Stimulated activated CD8-positive, alpha-beta memory T cell treated with anti-CD3 and anti-CD28 coated beads, Interleukin-7, amount 100 ng/mL, for 1 hour (primary cell): ENCODE measurements at places on chromosomes 7 and 10.

GRCh38 chr7:110104243-110104642, 986.7 kb upstream of the LRRN3 start:
- no peak for DNase-seq

GRCh38 chr7:150431839-150432658, 18.4 kb upstream of the GIMAP8 start:
- no peak for DNase-seq

- no peak for DNase-seq
These were observed 14.0 kb downstream of the MYOZ1 start for GRCh38 chr10:73627300-73627699.

DNA sequence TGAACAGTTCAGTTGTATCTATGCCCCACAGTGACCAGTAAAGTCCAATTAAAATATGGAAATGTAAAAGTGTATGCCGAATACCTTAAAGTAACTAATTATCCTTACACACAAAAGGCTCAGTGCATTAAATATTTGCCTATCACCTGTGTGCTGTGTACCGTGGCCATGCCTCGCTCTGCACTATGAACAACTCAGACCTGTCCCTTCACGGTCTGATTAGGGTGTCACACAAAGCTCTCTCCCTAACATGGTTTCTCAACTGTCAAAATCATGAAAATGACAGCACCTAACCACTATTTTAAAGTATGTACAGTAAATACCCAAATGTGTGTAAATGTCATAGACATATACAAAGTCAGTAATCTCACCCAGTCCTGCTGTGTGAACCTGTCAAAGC, 43.1 kb downstream of the STK17A start:
- no peak for DNase-seq

DNA sequence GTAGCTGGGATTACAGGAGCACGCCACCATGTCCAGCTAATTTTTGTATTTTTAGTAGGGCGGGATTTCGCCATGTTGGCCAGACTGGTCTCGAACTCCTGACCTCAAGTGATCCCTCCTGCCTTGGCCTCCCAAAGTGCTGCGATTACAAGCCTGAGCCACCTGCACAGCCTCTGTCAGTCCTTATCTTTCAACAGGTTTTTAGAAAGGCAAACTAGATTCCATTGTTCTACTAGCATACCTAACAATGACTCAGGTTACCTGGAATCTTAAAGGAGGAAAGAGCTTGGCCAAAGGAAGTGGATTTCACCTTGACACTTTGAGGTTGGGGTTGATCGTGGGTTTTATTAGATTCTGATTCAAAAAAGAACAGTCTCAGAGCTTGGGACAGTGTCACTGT, 3.2 kb downstream of the ABCC2 start:
- no peak for DNase-seq

- DNase-seq = no peak
These were observed 44.3 kb upstream of the PPP1R17 start for GRCh38 chr7:31642681-31643115.

DNA sequence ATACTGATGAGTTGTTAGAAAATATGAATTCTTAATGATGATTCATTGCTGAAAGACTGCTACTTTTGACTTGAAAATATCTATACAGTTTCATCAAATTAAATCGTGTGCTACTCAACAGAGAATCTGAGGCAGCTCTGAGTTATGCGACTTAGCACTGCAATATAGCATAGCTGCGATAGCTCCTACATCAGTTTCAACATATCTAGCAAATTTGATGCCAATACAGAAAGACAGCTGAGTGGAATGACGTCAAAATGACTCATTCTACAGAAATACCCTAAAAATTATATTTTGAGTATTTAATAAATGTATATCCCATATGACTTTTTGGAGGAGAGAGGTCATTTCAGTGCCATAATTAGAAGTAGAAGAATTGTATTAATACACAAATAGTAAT, 1.1 kb upstream of the TARP start:
- no peak for DNase-seq

DNA sequence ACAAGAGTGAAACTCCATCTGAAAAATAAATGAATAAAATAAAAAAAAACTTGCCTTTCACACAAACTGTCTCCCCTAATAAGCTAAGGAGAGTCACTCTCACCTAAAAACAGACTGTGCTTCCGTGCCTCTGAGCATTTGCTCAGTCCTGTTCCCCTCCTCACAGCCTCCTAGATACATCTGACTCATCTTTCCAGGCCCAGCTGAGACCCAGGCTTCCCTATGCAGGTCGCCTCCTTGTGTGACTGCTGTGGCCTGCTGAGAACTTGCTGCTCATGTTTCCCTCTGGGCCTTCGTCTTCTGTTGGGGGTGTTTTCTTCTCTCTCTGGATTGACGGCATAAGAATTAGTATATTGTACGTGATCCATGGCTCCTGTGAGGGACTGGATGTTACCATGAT, 777.7 kb downstream of the LRMDA start:
- DNase-seq = no peak

DNA sequence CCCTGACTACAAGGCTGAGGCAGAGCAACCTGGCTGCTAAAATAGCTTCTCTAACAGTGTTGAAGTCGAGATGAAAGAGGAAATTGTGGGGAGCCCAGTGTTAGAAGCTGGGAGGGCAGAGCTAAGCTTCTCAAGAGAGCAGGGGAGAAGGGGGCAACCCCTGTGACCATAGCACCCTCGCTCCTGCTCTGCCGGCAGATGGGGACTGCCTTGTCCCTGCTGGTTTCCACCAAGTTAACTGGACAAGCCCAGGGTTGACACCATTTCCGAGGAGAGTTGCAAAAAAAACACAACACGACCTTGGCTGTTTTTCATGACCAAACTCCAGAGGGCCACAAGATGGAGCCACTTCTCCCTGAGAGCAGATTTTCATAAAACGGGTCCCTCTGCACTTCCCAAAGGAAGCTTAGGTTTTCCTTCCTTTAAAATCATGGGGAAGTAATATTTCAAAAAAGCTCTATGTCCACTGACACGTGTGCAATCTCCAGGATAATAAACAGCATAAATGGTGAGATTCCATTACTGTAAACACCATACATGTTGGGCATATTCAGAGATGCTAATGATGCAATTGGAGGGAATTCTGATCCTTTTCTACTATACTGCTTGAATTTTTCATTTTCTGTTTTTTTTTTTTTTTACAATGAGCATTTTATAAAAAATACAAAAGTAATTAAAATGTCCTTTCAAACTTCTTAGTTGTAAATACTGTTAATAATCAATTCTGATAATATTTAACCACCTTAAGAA, 140.4 kb downstream of the PIP4K2A start:
- DNase-seq = peak; percentile 5

DNA sequence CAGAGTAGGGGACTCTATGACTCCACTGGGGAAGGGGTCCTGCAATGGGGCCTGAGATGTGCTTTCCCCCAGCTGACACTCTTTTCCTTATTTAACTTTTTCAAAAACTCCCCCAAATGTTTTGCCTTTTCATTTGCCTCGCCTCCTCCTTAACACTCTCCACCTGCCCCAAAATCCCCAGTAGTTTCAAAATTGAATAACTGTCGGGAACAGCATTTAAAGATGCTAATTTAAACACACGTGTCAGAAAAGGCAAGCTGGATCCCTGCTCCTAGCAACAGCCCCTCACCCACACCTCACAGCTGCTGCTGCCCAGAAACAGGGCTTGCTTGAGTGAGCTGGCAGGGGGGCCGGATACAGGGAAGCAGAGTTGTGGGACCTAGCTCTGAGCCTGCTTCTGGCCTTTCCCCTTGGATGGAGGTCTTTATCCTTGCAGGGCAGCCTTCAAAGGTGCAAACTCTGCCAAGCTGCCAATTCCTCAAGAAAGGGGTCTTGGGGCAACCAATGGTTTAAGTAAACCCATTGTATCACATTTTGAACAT, 115.3 kb downstream of the KCNMA1 start:
- no peak for DNase-seq

DNA sequence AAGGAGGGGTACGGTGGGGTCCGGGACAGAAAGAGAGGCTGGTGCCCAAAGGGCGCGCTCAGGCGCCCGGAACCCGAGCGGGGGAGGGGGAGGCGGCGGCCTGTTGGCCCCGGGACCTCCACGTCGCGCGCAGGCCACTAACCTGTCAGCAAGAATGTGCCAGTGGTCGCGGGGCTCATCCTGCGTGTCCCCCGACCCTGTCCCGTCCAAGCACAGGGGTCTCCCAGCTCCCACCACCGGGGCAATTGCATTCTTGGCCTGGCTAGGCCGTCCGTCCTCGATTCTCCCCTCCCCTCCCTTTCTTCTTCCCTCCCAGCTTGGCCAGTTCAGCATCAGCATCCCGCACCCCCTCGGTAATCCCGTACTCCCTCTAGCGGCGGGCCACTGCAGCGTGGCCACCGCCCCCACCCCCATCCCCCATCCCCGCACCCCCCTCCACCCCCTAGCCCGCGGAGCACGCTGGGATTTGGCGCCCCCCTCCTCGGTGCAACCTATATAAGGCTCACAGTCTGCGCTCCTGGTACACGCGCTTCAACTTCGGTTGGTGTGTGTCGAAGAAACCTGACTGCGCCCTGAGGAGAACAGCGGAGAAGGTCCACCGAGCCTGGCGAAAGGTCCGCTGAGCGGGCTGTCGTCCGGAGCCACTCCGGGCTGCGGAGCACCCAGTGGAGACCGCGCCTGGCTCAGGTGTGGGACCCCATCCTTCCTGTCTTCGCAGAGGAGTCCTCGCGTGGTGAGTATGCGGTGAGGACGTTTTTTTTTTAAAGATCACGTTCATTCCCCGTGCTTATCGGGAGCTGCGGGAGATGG, at the start of gene SGCE:
TSS of gene SGCE (minus strand) at position 286 of the 810 bp plus-strand sequence. CDS start at position 251, 35 bp downstream.
- DNase-seq = no peak
